ENCODE measurements at places on chromosomes 2 and 18. TPM values are rescaled to one million over a fixed set of nuclear protein-coding genes. Genes with fewer than 3 reads are reported as not detected.

The AMER3 gene
- total RNA-seq = not detected

The NEU2 gene
- total RNA-seq = not detected

The NTSR2 gene
- total RNA-seq = not detected

The IL36RN gene
- 37.2 TPM for total RNA-seq

The ARHGAP28 gene
- total RNA-seq = 4.2 TPM

The PFN4 gene
- total RNA-seq = not detected

The SATB2 gene
- 0.92 TPM for total RNA-seq

The MRO gene
- total RNA-seq = 1.7 TPM

The POTEC gene
- total RNA-seq = not detected

The MEIS1 gene
- total RNA-seq = 17.8 TPM

The ACMSD gene
- total RNA-seq = not detected

The PLGLB2 gene
- 1.0 TPM for total RNA-seq

The TP53I3 gene
- total RNA-seq = 129 TPM

The FEV gene
- total RNA-seq = 2.1 TPM

The MROH2A gene
- total RNA-seq = 2.1 TPM

The NCKAP1 gene
- 97.7 TPM for total RNA-seq

The CRIM1 gene
- total RNA-seq = 24.8 TPM

The ERMN gene
- 0.04 TPM for total RNA-seq

The C2orf78 gene
- not detected for total RNA-seq

The TCF23 gene
- total RNA-seq = not detected

All from esophagus squamous epithelium (tissue), 5 donors.